WTC11 (cell line): ENCODE measurements at places on chromosomes 4 and X. TPM values are rescaled to one million over a fixed set of nuclear protein-coding genes. Genes with fewer than 3 reads are reported as not detected.

NOX1 gene
- not detected in 3 replicates for total RNA-seq

ADH6 gene
- 0.07 TPM in 1 of 3 replicates, not detected in the others for total RNA-seq

CPE gene
- total RNA-seq: 9.2 to 12.4 TPM (median 10.9 TPM) in 3 replicates

GABRQ gene
- 8.6 to 9.1 TPM (median 8.8 TPM) in 3 replicates for total RNA-seq

CHRNA9 gene
- total RNA-seq: 1.2 to 1.9 TPM (median 1.8 TPM) in 3 replicates

CFP gene
- total RNA-seq: 2.0 to 3.4 TPM (median 2.8 TPM) in 3 replicates

KLHL13 gene
- total RNA-seq: 5.9 to 7.7 TPM (median 6.0 TPM) in 3 replicates

SOWAHB gene
- 1.3 to 1.6 TPM (median 1.5 TPM) in 3 replicates for total RNA-seq

DUSP21 gene
- total RNA-seq: not detected in 3 replicates

SYN1 gene
- total RNA-seq: 7.1 to 8.3 TPM (median 7.3 TPM) in 3 replicates

MEPE gene
- total RNA-seq: not detected in 3 replicates

RS1 gene
- 0.07 TPM in 1 of 3 replicates, not detected in the others for total RNA-seq

RUFY3 gene
- 49.0 to 52.3 TPM (median 51.4 TPM) in 3 replicates for total RNA-seq

PLRG1 gene
- total RNA-seq: 76.3 to 84.8 TPM (median 78.3 TPM) in 3 replicates

GDPD2 gene
- total RNA-seq: 7.0 to 9.3 TPM (median 8.8 TPM) in 3 replicates

PAK3 gene
- 4.8 to 5.1 TPM (median 4.9 TPM) in 3 replicates for total RNA-seq

IBSP gene
- total RNA-seq: not detected in 3 replicates

SOD3 gene
- 4.1 to 8.2 TPM (median 8.0 TPM) in 3 replicates for total RNA-seq

ARSD gene
- 3.0 to 6.3 TPM (median 6.0 TPM) in 3 replicates for total RNA-seq

USP17L22 gene
- total RNA-seq: not detected in 3 replicates

TMEM31 gene
- 0.24 to 0.34 TPM (median 0.27 TPM) in 3 replicates for total RNA-seq

PRSS12 gene
- 8.4 to 14.1 TPM (median 10.5 TPM) in 3 replicates for total RNA-seq

PSAPL1 gene
- 0.05 TPM in 1 of 3 replicates, not detected in the others for total RNA-seq

CXCR3 gene
- total RNA-seq: 0.11 TPM in 1 of 3 replicates, not detected in the others

NAP1L3 gene
- 29.2 to 33.4 TPM (median 30.3 TPM) in 3 replicates for total RNA-seq

MAGEA2 gene
- total RNA-seq: 6.7 to 14.0 TPM (median 9.2 TPM) in 3 replicates

MAGEA11 gene
- total RNA-seq: not detected in 3 replicates

MID1 gene
- 40.1 to 52.2 TPM (median 45.4 TPM) in 3 replicates for total RNA-seq

RASL11B gene
- total RNA-seq: 58.5 to 71.9 TPM (median 69.9 TPM) in 3 replicates

RASSF6 gene
- total RNA-seq: 0.15 to 0.27 TPM (median 0.18 TPM) in 3 replicates

CENPVL2 gene
- 3.1 to 3.7 TPM (median 3.5 TPM) in 3 replicates for total RNA-seq
